ENCODE measurements at places on chromosomes 1 and 21.

- peak; percentile 98 for DNase-seq
Observed at GRCh38 chr1:36123356-36123755, 1.7 kb downstream of the COL8A2 start.

DNA sequence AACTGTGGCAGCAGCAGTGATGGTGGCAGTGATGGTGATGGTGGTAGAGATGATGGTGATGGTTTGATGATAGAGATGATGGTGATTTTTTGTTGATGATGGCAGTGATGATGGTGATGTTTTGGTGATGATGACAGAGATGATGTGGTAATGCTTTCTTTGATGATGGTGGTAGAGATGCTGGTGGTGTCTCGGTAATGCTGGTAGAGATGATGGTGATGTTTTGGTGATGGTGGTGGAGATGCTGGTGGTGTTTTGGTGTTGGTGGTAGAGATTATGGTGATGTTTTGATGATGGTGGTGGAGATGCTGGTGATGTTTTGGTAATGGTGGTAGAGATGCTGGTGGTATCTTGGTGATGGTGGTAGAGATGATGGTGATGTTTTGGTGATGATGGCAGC is 131.6 kb downstream of the NAV1 start:
- DNase-seq = no peak

- DNase-seq = no peak
Observed at GRCh38 chr1:54972436-54972835, 8.0 kb upstream of the TMEM61 start.

DNA sequence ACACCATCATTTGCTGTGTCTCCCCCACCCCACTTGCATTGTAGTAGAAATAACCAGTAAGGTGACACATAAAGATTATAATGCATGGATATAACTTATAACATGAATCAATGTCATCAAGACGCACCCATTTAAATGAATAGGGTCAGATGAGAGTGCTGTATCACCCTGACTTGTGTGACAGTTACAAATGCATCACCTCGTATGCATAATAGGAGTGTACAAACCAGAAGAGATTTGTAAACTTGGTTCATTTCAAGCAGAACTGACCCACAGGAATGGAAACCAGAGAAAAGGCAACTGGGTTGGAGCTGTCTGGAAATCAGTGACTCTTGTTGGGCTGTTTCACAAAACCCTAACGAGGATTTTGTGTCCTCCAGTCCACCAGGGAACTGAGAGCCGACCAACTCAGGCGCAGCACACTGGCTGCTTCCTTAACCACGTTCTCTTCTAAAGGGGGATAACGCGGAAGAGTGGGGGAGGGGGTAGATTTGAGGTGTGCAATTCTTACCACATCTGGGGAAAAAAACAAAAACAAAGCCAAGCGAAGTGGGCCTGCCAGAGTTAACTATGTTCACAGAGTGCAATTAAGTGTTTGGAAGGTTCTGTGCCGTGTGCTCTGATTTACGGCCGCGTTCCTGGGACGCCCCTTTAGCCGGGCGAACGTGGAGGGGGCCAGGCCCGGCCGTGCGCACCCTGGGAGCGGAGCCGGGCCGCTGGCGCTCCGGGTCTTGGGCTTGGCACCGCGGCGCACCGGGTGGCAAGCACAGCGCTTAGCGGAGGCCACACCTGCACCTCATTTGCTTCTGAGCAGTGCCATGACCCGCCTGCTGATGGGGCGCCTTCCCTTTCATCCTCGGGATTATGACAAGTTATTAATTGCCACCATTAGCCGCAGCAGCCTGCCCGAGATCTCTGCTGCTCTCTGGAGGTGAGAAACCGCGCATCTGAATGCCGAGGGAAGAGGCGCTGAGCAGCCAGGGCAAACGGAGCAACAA is 248.8 kb upstream of the FOXD3 start:
- DNase-seq = no peak

DNA sequence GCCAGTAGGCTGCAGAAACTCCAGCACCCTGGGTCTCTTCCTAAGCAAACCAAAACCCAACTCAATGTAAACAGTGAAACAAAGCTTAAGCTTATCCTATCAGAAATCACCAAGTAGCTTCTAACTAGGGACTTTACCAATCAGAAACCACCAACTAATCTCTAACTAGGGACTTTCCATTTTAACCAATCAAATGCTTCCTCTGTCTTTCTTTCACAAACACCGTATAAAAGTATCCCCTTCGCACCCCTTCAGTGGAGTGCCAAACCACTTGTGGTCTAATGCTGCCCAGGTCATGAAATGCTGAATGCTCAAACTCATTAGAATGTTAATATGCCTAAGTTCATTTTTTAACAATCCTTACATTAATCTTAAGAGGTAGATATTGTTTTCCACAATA is 250.5 kb upstream of the DUSP10 start:
- DNase-seq = no peak

- no peak for DNase-seq
Observed at GRCh38 chr1:30953685-30954084, 45.1 kb upstream of the SDC3 start.

DNA sequence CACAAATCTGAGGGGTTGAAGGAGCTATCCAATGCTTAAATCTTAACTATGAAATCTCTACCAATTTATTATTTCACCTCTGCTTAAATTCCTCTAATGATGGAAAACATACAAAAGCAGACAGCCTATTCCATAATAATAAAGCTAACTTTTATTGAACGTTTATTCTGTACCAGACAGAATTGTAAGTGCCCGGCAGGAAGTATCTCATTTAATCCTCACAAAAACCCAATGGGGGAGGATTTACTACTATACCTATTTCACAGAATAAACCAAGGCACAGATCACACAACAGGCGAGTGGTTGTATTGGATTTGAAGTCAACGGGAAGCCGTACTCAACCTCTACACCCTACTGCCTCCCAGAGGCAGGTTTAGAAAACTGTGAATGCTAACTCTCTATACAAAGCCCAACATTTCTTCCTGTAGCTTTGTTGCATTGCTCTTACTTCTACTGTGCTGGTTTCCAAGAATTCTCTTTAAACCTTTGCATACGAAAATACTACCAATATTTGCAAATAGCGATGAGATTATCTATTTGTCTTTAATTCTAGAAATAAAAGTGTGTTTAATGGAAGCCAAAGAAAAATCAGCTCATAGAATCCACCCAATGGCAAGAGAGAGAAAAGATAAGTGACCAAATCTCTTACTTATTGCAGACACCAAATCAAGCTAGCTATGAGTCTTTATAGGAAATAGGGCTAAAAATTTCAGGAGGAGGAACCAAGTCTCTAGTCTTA is 33.5 kb upstream of the C1orf53 start:
- DNase-seq = peak; percentile 62

DNA sequence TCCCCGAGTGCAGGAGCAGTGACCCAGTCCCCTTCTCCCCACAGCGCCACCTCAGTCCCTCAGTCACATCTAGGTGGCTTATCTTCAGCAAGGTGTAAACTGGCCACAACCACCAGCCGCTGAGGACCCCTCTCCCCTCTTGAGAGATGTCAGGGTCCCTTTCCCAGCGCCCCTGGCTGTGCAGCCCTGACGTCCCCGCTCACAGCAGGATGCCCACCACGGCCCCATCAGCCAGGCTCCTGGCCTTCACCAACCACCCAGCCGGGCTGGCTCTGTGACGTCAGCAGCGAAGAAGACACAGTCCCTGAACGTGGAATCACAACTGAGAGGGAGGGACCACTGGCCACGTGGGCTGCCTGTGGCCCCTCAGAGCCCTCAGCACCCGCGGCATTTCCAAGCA is 249.4 kb downstream of the NPHP4 start:
- DNase-seq = no peak

DNA sequence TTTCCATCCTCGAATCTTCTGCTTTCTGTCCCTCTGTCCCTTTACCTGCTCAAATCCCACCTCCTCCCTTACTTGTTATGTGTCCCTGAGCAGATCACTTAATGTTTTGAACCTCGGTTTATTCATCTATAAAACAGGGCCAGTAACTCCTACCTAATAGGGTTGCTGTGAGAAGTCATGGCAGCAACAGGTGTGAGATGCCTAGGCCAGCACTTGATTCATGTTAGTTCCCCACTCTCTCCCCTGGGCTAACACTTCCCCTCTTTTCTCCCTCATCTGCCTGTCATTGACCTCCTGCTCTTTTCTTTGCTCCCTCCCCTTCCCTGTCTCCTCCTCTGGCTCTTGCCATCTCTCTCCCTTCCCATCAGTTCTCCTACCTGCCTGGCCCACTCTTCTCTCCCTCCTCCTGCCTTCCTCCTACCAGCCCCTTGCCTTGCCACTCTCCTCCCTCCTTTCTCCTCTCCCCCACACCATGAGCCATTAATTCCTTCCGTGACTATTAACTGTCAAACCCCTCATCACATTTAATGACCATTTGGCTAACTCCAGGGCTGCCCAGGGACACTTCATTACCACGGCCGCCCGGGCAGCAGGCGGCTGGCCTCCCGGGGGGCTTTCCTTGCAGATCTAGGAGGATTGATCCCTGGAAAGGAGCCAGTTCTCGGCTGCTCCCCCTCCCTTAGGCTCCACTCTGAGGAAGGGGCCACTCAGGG is 90.6 kb upstream of the CD1D start:
- no peak for DNase-seq

DNA sequence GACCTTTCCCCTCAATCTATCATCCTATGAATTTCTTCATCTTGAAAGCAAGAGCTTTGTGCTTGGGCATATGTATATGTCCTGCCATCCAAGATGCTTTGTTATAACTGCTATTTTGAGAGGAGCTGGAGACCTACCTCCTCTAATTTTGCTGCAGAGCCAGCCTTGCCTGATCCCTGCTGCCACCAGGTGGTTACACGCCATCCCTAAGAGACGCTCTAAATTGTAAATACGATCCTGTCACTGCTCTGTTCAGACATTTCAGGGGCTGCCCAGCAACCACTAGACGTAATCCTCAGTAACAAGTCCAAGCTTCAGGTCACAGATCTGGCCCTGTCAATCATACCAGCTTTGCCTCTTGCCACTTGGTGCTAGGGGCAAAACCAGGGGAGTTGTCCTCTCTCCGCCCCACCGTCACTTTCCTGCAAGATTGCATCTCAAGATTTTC is 32.9 kb downstream of the GPA33 start:
- DNase-seq = peak; percentile 31

DNA sequence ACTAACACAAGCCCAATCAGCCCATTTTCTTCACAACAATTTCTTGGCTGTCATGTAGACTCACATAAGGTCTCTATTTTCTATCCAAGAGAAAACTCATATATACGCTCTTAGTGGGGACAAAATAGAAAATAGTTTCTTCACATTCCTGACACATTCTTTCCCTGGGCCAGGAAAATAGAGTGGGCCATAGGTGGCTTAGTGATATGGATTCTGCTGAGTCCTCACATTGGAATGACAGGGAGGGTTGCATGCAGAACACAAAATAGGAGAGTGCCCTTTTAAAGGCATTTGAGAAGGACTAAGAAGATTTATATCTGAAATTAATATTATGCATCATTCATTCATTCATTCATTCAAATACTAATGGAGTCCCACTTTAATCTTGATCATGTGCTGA is 207.7 kb downstream of the LYPLAL1 start:
- no peak for DNase-seq

- no peak for DNase-seq
Observed at GRCh38 chr1:2397007-2397679, 5.5 kb downstream of the RER1 start.

DNA sequence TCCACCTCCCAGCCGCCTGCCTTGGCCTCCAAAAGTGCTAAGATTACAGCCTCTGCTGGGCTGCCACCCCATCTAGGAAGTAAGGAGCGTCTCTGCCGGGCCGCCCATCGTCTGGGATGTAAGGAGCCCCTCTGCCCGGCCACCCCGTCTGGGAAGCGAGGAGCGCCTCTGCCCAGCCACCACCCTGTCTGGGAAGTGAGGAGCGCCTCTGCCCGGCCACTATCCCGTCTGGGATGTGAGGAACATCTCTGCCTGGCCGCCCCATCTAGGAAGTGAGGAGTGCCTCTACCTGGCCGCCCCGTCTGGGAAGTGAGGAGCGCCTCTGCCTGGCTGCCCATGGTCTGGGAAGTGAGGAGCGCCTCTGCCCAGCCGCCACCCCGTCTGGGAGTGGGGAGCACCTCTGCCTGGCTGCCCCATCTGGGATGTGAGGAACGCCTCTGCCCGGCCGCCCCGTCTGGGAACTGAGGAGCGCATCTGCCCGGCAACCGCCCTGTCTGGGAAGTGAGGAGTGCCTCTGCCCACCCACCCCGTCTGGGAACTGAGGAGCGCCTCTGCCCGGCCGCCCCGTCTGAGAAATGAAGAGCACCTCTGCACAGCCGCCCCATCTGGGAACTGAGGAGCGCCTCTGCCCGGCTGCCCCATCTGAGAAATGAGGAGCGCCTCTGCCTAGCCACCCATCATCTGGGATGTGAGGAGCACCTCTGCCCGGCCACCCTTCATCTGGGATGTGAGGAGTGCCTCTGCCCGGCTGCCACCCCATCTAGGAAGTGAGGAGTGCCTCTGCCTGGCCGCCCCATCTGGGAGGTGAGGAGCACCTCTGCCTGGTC is 137.8 kb upstream of the PALMD start:
- no peak for DNase-seq

- peak; percentile 59 for DNase-seq
Observed at GRCh38 chr21:44943005-44943685, 3.3 kb downstream of the SLX9 start.

- no peak for DNase-seq
Observed at GRCh38 chr1:76086597-76086996, 12.1 kb downstream of the ST6GALNAC3 start.

GRCh38 chr1:92480813-92481598 is 5.7 kb downstream of the GFI1 start:
- no peak for DNase-seq
